ENCODE measurements at places on chromosomes 2 and 18. TPM values are rescaled to one million over a fixed set of nuclear protein-coding genes. Genes with fewer than 3 reads are reported as not detected.

Gene POTEI
- not detected for total RNA-seq

Gene AKAIN1
- not detected for total RNA-seq

GRCh38 chr2:186532891-186533290, 46.8 kb downstream of the ZC3H15 start:
- no peak for ATAC-seq

DNA sequence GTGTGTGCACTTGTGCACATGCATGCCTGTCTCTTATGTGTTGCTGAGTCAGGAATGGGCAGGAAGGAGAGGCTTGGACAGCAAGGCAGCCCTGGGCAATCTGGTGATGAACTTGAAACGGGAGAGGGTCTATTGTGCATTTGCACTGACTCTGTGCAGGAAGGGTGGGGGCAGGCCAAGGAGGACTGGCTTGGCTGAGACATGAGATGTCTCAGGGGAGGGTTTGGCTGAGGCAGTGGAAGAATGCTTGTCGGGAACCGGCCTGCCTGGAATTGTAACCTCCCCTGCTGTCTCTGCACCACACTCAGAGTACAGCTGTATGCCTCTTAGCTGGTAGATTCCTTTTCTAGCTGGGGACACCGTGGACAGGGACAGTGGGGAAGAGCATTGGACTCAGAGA, 176.1 kb upstream of the TNP1 start:
- no peak for ATAC-seq

DNA sequence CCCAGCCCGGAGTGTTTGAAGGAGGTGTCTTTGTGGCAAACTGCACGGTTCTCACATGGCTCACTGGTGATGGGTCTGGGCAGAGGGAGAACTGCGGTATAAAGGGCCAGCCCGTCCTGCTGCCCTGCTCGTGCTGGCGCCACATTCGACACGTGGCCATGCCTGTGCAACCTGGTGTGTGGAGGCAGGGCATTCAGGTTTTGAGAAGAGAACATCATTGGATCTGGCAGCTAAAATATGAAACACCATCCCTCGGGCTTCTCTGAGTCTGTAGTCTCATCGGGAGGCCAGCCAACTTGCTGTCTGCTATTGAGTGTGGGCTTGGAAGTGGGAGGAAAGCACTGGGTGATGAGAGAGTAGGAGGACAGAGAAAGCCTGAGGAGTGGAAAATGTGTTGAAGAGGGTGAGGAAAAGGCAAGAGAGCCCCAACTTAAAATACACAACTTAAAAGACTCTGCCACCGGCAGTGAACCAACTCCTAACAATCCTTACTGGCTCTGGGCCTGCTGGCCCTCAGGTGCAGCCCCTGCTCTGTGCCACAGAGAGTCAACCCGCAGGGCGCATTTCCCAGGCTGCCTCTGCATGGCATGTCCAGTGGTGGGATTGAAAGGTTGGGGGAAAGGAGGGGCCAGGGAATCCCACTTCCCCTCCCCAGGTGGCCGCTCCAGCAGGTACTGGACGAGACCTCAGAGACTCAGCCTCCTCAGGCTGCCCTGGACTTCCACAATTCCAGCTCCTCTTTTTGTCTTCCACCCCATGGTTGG, 112.7 kb upstream of the DLX2 start:
- ATAC-seq, result no peak

GRCh38 chr2:130892793-130893785, 56.4 kb downstream of the ARHGEF4 start:
- no peak for ATAC-seq

GRCh38 chr2:238241970-238242369, 2.1 kb upstream of the HES6 start:
- no peak for ATAC-seq

- ATAC-seq, result no peak
These were observed 230.3 kb upstream of the NRP2 start for GRCh38 chr2:205451901-205452512.

Data from activated T-helper 17 cell treated with anti-CD3 and anti-CD28 coated beads, Interleukin-2, amount 50 U/mL, for 72 hours (primary cell).